MM.1S (cell line): ENCODE measurements at places on chromosomes 1 and 21.

GRCh38 chr1:5827516-5827915 is 164.7 kb downstream of the NPHP4 start:
- DNase-seq = no peak

DNA sequence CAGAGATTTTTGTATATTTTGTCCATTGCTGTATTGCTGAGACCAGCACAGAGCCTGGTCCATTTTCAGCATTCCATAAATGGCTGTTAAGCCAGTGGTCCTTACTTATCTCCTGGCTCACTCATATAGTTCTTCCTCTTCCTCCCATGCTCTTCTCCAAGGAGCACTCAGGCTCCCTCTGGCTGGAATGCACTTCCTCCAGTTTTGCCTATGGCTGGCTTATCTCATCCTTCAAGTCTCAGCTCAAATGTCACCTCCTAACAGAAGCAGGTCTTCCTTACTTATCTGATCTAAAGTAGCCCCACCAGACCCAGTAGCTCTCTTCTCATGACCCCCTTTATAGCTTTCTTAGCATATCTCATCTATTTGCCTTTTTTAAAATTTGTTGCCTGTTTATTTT is 146.9 kb downstream of the SLC30A10 start:
- no peak for DNase-seq

GRCh38 chr1:87333692-87334347 is 5.1 kb downstream of the LMO4 start:
- peak; percentile 76 for DNase-seq

GRCh38 chr1:247441606-247442005 is 16.3 kb downstream of the OR2B11 start:
- DNase-seq = no peak

GRCh38 chr1:43348343-43348808 is 10.4 kb upstream of the CDC20 start:
- no peak for DNase-seq

DNA sequence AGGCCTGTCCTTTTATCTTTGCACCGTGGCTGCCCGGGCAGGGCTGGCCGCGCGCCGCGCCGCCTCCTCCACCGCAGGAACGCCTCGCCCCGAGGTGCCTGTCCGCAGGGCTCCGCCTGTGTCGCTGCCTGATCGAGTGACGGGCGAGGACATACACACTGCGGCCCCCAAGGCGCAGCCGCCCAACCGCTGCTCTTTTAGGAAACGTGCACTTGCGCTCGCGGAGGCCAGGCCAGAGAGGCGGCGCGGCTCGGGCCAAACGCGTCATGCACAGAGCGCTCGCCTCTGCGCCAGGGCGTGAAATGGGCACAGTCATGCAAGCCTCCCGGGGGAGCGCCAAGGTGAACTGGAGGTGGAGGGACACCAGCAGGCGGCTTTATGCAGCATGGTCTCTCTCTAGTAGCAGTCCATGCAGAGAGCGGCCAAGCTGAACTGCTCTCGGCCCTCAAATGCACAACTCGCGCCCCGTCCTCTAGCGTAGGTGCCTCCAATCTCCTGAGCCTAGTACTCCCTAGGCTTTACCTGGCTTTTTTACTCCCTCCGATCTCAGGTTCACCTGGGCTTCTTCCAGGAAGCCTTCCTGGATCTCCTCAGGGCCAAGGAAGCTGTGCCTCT is 12.9 kb downstream of the TRABD2B start:
- peak; percentile 59 for DNase-seq

DNA sequence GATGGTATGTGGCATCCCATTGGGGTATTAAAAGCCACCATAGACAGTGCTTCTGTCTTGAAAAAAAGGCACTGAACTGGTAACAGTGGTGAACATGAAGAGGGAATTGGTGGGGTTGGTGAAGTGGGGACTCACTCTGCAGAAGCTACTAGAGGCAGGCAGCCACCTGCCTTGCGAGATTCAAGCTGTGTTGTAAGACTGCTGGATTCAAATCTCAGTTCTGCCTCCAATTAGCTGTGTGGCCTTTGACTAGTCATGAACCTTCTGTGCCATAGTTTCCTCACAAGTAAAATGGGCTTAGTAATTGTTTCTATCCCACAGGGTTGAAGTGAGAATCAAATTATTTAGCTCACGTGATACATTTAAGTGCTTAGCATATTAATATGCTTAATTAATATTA is 16.6 kb upstream of the ELOA start:
- DNase-seq = no peak

GRCh38 chr1:173152598-173152997 is 54.5 kb downstream of the TNFSF4 start:
- DNase-seq = no peak

DNA sequence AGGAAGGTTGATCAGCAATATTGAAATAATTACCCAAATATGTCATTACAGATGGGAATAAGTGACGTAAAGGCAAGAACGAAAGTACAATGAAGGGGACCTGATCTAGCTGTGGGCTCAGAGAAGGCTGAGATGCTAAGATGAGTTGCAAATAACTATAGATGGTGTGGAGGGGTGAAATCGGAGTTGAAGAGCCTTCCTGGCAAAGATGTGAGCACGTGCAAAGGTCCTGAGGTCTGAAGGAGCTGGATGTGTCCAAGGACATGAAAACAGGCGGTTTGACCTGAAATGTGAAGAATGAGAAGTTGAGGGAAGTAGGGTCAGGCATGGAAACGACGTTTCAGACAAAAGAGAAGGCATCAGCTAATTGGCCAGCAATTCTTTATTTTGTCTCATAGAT is 61.6 kb upstream of the SLC45A1 start:
- DNase-seq = no peak

GRCh38 chr1:213883618-213884017 is 104.2 kb upstream of the PROX1 start:
- DNase-seq = peak; percentile 10

- DNase-seq = peak; percentile 61
These were observed 152.2 kb downstream of the CLEC20A start for GRCh38 chr1:178344513-178345091.

DNA sequence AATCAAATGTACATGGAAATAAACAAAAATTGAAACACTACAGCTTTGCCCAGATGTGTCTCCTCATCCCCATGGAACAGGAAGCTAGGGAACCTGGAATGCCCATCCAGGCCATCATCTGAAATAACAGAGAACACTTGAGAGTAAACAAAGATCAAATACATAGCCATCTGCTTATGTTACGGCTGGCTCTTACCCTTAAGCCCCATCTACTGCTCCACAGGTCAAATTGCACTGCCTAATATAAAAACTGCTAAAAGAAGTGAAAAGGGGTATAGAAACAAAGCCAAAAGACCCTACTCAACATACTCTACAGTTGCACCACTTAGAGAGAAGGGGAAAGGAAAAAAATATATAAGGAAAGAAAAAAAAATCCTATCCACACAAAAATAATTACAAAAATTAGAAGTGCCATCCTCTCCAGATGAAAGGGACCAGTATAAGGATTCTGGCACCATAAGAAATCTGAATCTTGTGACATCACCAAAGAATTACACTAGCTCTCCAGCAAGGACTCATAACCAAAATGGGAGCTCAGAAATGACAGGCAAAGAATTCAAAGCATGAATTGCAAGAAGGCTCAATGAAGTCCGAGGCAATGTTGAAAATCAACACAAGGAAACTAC is 26.9 kb downstream of the OR6Y1 start:
- peak; percentile 47 for DNase-seq

GRCh38 chr1:226216056-226216455 is 7.4 kb upstream of the MIXL1 start:
- DNase-seq = no peak

DNA sequence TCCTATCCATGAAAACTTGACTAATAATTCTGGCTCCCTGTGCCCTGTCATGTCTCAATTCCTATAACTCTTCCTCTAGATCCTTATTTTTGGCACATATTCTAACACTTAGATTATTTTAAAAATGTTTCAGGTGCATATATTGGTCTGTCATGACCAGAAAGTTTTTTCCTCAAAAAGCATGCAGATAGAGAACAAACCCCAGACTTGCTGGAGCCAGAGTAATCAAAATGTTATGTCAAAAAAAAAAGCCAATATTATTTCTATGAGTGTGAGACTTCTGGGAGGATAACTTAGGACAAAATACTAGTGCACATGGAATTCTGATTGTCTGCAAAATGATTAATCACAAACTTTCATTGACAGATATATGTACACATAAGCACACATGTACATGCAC is 135.1 kb upstream of the MROH9 start:
- no peak for DNase-seq

DNA sequence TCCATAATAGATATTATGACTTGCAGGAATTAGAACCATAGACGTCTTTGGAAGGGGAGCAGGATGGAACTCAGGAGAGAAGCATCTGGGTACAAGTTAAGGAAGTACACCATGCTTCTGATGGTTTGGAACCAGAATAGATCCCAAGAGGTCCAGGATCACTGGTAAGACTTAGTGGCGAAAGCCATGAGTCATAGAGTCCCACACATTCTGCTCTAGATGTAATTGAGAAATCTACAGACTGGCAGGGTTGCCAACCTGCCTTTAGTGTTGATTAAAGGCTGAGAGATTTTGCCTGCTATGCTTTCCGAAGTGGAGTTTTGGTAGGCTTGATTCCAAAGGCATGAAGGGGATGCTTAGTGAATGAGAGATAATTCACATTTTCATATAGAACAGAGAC is 57.1 kb upstream of the C1orf87 start:
- DNase-seq = no peak

DNA sequence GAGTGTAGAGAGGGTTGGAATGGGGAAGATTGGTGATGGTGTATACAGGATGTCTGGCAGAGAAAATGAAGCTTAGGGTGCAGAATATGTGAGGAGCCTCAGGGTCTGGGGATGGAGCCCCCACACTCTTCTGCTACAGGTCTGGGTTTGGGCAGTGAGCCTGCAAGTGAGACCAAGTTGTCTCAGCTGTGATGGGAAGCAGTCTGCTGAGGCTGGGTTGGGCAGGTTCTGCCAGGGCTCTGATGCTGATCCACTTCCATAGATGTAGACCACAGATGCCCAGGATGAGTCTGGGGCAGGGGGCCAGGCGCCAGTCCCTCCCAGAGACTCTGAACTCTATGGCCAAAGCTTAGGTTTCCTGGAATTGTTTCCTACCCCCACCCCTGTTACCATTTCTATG is 516.9 kb downstream of the PTPRU start:
- DNase-seq = no peak

DNA sequence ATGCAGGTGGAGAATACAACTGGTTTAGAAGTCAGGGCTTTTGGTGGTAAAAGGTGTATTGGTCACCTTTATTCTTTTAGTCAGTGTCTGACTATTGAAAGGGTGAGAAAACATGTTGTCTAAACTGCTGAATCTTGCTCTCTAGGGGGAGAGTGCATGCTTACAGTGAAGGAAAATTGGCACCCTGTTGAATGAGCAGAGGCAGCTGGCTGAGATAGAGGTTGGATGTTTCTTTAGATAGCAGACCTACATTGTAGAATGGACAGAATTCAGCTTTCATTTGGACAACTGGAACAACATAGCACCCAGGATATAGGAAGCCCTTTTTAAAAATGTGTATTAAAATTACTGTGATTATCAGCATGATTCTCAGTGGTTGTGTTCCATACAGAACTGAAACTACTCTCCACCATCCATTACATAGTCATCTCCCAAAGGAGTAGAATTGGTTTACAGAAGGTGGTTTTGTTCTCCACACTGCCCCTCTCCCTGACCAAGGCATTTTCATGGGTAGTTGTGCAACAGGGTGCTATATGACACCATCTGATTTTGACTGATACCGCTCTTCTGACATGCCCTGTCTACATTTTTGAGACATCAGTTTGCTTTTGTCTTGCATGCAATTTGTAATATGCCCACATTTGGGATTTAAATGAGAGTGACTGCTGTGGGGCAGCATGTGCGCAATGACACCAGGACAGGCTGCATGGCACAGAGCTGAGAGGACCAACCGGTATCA is 16.2 kb downstream of the RHOU start:
- no peak for DNase-seq

DNA sequence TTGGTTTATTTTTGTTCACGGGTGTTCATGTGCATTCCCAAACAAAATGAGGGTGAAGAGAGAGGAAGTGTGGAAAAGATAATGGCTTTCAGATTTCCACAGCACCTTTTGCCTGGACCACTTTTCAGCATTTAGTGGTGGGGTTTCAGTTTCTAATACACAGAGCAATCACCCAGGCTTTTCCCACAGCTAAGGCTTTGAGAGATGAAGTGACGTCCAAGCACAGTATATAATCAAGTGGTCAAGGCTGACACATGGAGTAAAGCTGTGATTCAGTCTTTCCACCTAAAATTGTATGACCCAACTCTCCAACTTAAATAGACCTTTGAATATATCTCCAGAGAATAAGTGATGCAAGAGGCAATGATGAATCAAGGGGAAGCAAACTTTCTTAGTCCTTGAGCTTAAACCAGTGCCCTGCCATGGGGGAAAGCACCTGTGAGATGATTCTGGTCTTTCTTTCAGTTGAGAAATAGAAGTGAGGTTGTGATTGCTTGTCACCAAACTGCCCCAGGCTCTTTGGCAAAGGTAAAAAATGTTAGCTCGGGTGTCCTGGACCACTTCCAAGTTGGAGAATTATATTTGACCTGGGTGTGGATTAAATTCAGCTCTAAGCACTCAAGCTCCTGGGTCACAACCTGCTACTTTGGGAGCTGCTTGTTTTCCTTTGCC is 2.4 kb upstream of the PIK3R3 start:
- DNase-seq = peak; percentile 38

- DNase-seq = no peak
These were observed 56.2 kb upstream of the ENAH start for GRCh38 chr1:225709101-225709500.

GRCh38 chr1:53089478-53090226 is 27.6 kb downstream of the PODN start:
- no peak for DNase-seq

DNA sequence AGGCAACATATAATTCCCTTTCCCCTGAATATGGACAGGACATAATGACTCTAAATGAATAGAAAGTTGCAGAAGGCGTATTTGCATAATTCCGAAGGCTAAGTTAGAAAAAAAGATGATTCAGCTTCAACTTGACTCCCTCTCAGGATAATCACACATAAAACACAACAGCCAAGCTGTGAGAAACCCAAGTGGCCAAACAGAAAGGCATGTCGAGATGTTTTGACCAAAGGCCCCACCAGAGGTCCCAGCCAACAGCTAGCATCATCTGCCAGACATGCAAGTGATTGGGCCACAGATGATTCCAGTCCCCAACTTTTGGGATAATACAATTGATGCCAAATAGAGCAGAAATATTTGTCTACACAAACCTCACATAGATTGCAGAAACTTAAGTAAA is 444.9 kb downstream of the LTN1 start:
- DNase-seq = no peak

DNA sequence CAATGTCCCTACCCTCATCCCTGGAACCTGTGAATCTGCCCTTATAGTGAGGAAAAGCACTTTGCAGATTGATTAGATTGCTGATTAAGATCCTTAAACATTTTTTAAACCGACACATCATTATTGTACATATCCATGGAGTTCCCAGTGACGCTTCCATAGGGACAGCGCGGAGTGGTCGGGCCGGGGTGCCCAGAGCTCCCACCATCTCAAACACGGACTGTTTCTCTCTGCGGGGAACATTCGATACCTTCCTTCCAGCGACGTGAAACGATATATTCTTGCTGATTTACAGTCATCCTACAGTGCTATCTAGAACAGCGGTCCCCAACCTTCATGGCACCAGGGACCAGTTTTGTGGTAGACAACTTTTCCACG is 4.0 kb downstream of the KRTAP10-12 start:
- DNase-seq = no peak
